ENCODE measurements at places on chromosomes 13 and 19. TPM values are rescaled to one million over a fixed set of nuclear protein-coding genes. Genes with fewer than 3 reads are reported as not detected.

GRCh38 chr13:41833831-41834230 lies 127.1 kb downstream of the VWA8 start:
- peak; percentile 76 for DNase-seq

ZNF837 gene
- total RNA-seq: 4.1 TPM

ZNF350 gene
- total RNA-seq: 11.2 TPM

DNA sequence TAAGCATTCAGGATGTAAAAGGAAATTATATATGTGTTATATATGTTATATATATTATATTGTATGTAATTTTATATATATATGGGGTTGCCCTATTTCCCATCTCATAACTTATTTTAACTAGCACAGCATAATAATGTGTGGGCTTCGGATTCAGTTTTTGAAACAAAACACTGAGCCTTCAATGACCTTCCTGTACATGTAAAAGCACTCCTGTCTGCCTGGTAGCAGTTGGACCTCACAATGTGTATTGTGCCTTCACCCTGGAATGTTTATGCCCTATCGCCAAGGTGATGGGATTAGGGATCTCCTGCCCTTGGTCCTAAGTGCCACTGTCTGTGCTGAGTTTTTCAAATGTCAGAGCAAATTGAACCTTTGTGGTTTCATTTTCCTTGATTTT lies 968.8 kb downstream of the TUBA3C start:
- DNase-seq: peak; percentile 20

OLFM2 gene
- 2.2 TPM for total RNA-seq
